ENCODE measurements at places on chromosomes 12 and 14. TPM values are rescaled to one million over a fixed set of nuclear protein-coding genes. Genes with fewer than 3 reads are reported as not detected.

The SETD1B gene
- 6.3 TPM for total RNA-seq

The TSHR gene
- total RNA-seq, result not detected

The NKX2-1 gene
- total RNA-seq, result not detected

The DNAJC22 gene
- not detected for total RNA-seq

The CCND2 gene
- total RNA-seq, result 2.7 TPM

The OR4E2 gene
- not detected for total RNA-seq

The GSG1 gene
- not detected for total RNA-seq

The CMA1 gene
- total RNA-seq, result not detected

The TPH2 gene
- total RNA-seq, result not detected

The CLEC6A gene
- total RNA-seq, result not detected

The TDRD9 gene
- total RNA-seq, result 0.31 TPM

DNA sequence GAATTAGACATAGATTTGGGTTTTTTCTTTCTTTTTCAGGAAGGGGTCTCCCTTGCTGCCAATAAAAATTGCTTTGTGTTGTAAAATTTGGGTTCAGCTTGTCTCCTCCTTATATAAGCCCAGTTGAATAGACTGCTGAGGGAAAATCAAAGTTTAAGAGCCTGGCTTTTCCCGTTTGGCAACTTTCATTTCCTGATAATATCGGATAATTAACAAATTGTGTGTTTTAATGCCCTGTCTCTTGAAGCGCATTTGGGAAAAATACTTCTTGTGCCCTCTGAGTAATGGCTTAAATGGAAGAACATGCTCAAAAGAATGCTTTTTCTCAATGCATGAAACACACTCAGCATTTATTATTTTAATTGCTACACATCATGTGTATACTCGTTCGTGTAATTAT, 198.0 kb upstream of the DCN start:
- DNase-seq, result no peak

DNA sequence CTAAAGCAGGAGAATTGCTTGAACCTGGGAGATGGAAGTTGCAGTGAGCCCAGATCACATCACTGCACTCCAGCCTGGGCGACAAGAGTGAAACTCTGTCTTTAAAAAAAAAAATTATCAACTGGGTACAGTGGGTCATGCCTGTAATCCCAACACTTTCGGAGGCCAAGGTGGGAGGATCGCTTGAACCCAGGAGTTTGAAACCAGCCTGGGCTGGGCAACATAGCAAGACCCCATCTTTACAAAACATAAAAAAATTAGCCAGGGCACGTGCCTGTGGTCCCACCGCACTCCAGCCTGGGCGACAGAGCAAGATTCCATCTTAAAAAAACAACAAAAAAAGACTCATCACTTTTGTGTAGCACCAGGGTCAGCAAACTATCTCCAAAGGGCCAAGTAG, 7.1 kb upstream of the NANOG start:
- DNase-seq, result no peak

DNA sequence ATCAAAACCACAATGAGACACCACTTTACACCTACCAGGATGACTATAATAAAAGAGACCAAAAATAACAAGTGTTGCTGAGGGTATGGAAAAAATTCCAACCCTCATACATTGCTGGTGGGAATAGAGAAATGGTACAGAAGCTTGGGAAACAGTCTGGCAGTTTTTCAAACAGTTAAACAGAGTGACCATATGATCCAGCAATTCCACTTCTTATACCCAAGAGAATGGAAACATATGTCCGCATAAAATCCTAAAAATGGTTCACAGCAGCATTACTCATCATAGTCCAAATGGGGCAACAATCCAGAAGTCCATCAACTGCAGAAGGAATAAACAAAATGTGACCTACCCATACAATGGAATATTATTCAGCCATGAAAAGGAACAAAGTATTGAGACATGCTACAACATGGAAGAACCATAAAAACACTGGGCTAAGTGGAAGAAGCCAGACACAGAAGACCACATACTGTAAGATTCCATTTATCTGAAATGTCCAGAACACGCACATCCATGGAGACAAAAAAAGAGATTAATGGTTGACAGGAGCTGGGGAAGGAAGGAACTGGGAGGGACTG, 44.5 kb downstream of the CHGA start:
- DNase-seq, result no peak

GRCh38 chr12:22211128-22211527, 123.4 kb downstream of the ST8SIA1 start:
- DNase-seq, result no peak

GRCh38 chr12:92649511-92650227, 53.1 kb upstream of the PLEKHG7 start:
- DNase-seq, result peak; percentile 26

DNA sequence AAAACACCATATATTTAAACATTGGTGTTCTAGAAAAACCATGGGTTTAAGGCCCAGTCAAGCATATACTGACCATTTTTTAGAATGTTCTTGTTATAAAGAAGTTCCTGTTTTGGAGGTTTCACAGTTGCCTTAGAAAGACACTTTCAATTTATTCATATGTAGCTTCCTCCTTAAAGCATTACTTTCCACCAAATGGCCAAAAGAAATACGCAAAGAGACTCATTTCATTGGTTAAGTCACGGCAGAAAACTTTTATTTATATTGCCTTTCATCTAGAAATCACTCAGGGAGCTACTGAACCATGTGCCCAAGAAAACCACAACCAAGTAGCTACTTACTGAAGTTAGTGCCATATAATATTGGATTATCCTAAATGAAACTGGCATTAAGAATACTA, 40.0 kb downstream of the MYBPC1 start:
- no peak for DNase-seq

DNA sequence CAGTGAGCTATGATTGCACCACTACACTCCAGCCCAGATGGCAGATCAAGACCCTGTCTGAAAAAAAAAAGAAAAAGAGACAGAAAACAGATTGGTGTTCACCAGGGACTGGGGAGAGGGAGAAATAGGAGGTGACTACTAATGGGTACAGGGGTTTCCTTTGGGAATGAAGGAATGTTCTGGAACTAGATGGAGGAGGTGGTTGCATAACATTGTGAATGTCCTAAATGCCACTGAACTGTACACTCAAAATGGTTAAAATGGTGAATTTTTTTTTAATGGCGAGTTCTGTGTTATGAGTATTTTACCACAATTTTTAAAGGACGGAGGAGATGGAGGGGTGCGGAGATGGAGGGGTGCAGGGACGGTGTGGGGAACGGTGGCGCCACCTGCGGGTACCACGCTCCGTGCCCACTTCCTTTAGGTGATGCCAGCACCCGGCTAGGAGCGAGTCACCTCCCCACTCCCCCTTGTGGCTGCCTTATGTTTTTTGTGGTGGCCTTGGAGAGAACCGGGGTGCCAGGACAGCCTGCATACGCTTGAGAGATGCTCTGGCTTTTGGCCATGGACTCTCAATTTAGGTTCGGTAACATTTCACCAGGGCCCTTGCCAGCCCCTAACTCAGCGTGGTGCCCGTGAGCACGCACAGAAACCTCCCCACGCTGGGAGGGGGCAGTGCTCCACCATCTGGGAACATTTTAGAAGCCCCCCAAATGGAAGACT, 16.1 kb downstream of the UBC start:
- DNase-seq, result peak; percentile 25

- no peak for DNase-seq
Observed at GRCh38 chr12:5428332-5429221, 3.3 kb upstream of the NTF3 start.

DNA sequence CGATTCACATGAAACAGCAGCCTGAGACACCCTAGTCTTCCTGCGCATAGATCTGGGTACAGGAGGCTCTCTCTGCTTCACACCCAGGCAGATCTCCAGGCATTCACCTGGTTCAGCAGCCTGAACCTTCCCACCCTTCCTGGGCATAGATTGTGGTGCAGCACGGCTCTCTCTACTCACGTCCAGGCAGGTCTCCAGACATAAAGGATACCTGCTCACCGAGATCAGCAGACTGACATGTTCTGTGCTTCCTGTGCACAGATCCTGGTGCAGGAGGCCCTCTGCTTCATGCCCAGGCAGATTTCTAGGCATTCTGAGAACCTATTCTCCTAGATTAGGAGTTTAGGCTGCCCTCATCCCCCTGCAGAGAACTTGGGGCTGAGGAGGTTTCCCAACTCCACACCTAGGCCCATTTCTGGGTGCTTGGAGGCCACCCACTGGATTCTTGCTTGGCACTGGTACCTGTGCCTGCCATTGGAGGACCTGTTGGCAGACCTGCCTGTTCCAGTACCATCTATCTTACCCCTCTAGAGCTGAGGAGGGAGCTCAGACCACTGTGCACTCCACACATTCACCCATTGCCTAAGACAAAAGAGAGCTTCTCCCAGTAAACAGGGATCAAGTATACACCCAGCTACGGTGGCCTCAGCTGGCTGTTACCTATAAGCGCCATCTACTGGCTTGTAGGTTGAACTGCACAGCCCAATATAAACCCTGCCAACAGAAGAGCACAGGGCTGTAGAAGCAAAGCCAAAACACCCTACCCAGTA, 28.0 kb upstream of the GARIN6 start:
- no peak for DNase-seq

DNA sequence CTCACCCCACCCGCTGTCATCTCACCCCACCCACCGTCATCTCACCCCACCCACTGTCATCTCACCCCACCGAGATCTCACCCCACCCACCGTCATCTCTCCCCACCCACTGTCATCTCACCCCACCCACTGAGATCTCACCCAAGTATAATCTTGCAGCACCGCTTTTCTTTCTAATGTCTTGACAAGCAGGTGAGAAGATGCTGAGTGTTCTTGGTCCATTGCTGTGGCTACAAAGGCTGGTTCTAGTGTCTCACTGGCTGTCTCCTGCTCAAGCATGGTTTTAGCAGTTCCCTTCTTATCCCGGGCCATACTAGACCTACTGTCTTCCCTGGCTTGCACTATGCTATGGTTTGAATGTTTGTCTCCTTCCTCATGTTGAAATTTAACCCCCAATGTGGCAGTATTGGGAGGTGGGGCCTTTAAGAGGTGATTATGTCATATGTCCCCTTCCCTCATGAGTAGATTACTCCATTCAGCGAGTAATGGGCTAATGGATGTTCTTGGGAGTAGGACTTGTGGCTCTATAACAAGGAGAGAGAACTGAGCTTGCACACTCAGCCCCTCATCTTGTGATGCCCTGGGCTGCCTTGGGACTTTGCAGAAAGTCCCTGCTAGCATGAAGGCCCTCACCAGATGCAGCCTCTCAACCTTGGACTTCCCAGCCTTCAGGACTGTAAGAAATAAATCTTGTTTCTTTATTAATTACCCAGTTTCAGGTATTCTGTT, 47.7 kb upstream of the PPP2R5C start:
- DNase-seq, result no peak

DNA sequence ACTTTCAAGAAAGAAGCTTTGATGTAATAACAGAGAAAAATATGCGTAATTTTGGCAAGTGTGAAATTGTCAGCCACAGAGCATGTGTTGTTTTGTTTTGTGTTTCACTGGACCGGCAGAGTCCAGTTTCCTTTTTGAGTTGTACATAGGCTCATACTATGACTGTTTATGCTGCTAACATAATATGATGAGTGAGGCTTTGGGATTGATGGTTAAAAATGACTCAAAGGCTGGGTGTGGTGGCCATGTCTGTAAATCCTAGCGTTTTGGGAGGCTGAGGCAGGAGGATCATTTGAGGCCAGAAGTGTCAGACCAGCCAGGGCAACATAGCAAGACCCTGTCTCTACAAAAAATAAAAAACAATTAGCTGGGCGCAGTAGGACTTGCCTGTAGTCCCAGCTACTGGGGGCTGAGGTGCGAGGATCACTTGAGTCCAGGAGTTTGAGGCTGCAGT, 487.9 kb downstream of the PCNX1 start:
- DNase-seq, result no peak

DNA sequence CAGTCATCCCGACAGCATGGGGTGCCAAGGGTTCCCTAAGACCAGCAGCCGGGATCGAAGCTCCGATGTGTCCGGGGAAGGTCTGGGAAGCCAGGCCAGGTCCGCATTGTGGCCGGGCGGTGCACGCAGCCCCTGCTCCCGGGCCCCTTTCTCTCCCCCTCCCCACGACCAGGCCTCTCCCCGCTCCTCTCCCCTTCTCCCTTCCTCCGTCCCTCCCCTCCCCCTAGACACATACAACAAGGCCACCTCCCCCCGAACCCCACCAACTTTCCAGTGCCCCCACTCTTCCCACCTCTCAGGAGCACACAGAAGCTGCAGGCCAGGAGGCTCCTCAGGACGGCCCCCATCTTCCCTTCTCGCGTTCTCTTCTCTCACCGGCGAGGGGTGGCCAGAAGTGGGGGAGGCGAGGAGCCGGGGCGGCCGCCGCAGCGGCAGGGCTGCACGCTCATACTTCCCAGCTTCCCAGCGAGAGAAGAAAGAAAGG, 413 bp downstream of the LRP6 start:
- peak; percentile 20 for DNase-seq

- DNase-seq, result no peak
Observed at GRCh38 chr14:101733211-101733610, 28.3 kb upstream of the PPP2R5C start.

DNA sequence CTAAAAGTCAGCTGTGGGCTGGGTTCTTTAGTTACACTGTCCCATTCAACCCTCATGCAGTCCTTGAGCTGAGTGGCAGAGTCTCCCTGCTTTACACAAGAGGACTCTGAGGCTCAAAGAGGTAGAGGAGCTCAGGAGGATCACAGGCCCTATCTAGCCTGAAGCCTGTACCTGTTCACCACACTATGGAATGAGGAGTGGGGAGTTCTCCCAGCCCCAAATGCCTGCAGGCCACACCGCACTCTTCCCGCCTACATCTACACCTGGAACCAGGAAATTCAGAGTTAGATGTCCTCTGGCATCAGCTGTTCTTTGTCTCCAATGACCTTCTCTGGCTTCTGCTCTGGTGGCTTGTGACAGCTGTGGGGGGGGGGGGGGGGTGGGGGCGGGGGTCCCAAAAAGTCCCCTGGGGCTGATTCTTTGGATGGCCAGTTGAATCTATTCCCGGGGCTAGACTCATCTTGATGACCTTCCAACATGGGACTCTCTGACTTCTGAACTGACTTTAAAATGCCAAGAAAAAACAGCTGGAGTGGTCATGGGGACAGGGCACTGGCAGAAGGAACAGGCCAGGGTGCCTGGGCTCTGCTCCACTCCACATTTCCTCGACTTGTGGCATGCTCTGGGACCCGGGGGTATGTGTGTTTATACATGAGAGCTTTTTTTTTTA, 30.6 kb downstream of the RIN3 start:
- no peak for DNase-seq

- no peak for DNase-seq
Observed at GRCh38 chr14:61566537-61567225, 128.6 kb upstream of the HIF1A start.

GRCh38 chr14:75522224-75522982, at the start of gene BATF:
TSS of gene BATF (plus strand) at chr14:75522469. CDS start at chr14:75522683, 214 bp downstream.
- no peak for DNase-seq

- no peak for DNase-seq
Observed at GRCh38 chr14:85549697-85550096, 19.8 kb downstream of the FLRT2 start.

- no peak for DNase-seq
Observed at GRCh38 chr12:58818546-58818945, 101.8 kb downstream of the LRIG3 start.

GRCh38 chr14:89419973-89420482, 3.0 kb upstream of the FOXN3 start:
- no peak for DNase-seq

DNA sequence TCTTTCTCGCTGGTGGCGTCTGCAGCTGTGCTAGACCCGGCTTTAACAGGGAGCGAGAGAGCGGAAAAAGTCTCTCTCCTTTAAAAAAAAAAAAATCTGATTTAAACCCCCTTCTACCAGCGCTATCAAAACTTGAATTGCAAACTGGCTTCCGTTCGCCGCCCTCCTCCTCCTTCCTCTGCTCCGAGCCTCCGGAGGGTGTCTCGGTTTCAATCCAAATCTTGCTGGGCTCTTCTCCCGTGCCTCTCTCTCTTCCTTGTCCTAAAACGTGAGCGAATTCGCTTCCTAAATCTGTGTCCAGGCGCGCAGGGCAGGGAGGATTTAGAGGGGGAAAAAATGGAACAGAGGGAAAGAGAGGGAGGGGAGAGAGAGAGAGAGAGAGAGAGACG, 272 bp downstream of the TBX3 start:
- no peak for DNase-seq
